ENCODE measurements at places on chromosomes 7 and 10.

GRCh38 chr10:130370721-130371120, 234.5 kb downstream of the GLRX3 start:
- no peak for DNase-seq
- no peaks in the 10 kb centered on the region for H3K4me1 ChIP-seq
- no peak overlapping the region for H3K4me3 ChIP-seq
- no peaks in the 10 kb centered on the region for H3K27me3 ChIP-seq

- no peaks in the 10 kb centered on the region for H3K36me3 ChIP-seq
- H3K27ac ChIP-seq = no peak overlapping the region
- no peak for DNase-seq
- H3K4me3 ChIP-seq = no peak overlapping the region
- no peaks in the 10 kb centered on the region for H3K27me3 ChIP-seq
These were observed 84.2 kb upstream of the FRMD4A start for GRCh38 chr10:14414901-14415300.

DNA sequence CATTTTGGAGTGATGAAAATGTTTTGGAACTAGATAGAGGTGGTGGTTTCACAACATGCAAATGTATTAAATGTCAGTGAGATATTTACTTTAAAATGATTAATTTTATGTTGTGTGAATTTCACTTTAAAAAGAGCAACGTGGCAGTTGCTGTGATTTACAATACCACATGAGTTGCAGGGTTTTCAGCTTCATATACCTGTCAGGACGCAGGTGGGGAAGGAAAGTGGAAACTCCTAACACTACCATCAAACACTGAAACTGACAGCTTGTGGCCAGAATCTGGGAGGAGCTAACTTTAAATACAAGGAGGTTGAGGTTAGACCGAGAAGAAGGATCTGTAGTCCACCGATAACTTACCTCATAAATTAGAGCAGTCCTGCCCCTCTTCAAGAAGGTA, 168.9 kb upstream of the TMEM72 start:
- H3K4me1 ChIP-seq = no peaks in the 10 kb centered on the region
- DNase-seq = no peak
- no peak overlapping the region for H3K27ac ChIP-seq

- no peak for DNase-seq
- no peaks in the 10 kb centered on the region for H3K4me1 ChIP-seq
- no peak overlapping the region for H3K4me3 ChIP-seq
- no peaks in the 10 kb centered on the region for H3K36me3 ChIP-seq
- no peak overlapping the region for H3K27ac ChIP-seq
- no peaks in the 10 kb centered on the region for H3K27me3 ChIP-seq
These were observed 32.8 kb downstream of the PIK3AP1 start for GRCh38 chr10:96687317-96688012.

DNA sequence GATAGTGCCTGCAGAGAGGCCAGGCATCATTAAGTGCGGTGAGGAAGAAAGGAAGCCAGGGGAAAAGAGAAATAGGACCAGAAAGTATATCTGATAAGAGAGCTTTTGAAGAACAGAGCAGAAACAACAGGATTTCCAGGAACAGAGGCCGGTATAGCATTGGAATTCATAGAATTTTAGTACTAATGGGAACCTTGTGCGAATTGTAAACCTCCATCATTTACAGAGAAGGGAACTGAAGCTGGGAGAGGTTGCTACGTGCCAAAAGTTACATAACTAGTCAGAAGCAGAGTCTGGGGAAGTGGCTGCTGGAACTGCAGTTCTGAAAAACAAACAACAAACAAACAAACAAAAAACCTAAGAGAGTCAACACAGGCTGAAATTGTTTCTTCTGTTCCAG, 5.4 kb upstream of the ZMYND11 start:
- DNase-seq = no peak
- H3K4me3 ChIP-seq = no peak overlapping the region
- no peaks in the 10 kb centered on the region for H3K36me3 ChIP-seq
- no peak overlapping the region for H3K27ac ChIP-seq
- peaks cover 2% of the 10 kb centered on the region for H3K27me3 ChIP-seq

DNA sequence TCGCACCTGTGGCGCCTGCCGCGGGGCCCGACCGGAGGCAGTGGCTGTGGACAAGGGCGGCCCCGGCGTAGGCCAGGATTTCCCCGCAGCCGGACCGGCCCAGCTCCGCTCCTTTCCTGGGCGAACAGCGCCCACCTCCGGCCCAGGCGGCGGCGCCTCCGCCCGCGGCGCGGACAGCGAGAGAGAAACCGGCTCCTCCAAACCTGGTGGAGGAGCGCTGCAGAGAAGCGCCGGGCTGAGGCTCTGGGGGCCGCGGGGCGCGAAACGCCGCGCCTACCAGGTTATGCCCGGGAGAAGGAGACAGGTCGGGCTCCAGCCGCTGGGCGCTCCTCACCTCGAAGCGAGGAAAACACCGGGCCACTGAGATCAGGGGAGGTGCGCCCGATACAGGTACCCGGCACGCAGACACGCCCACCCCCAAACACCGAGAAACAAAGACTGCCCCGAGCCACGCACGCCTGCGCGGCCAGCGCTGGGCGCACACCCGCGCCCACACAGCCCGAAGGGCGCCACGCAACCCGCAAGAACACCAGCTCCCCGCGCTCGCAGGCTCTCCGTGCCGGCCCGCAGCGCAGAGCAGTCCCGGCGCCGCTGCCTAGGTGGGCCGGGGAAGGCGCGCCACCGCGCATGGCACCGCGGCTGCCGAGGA, 3.3 kb downstream of the GRID1 start:
- H3K36me3 ChIP-seq = no peaks in the 10 kb centered on the region
- peak overlapping the region; percentile 43 for H3K4me3 ChIP-seq
- no peak for DNase-seq

DNA sequence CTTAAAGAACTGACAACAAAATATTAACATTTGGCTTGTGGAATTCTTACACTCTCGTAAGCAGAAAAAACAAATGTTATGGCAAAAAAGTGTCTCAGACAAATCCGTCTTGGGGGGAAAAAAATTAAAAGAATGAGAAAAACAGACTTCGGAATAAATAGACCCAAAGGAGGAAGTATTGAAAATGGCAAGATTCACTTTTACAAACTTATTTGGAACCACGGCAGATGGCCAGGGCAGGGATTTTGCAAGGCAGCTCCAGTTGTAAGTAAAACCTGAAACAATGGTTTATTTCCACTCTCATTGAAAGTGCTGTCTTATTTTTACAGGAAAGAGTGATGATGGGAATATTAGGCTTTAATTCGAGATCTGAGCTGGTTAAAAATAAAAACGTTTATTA, 1.5 kb upstream of the ZNF438 start:
- no peaks in the 10 kb centered on the region for H3K27me3 ChIP-seq
- H3K36me3 ChIP-seq = no peaks in the 10 kb centered on the region
- DNase-seq = no peak
- no peak overlapping the region for H3K4me3 ChIP-seq
- peaks cover 1% of the 10 kb centered on the region for H3K4me1 ChIP-seq

DNA sequence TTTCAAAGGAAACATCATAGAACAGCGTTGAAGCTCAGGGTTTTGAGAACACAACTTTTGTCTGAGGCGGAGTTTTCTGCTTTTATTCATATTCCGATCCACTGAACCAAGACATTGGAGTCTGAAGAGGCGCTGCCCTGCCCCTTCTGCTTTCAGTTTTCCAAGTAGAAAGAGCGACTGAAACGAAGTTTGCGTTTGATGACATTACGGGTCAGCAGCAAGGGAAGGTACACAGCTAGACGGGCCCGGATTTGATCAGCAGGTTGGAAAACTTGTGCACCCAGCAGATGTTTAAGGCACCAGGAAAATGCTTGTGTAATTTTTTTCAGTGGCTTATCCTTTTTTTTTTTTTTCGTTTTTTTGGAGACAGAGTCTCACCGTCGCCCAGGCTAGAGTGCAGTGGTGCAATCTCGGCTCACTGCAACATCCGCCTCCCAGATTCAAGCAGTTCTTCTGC, 720 bp downstream of the SUN1 start:
- H3K4me1 ChIP-seq = no peaks in the 10 kb centered on the region
- no peak overlapping the region for H3K4me3 ChIP-seq
- no peaks in the 10 kb centered on the region for H3K27me3 ChIP-seq
- no peak for DNase-seq

- H3K36me3 ChIP-seq = no peaks in the 10 kb centered on the region
- no peak overlapping the region for H3K27ac ChIP-seq
These were observed 1.6 kb upstream of the PRF1 start for GRCh38 chr10:70604106-70604505.

- H3K36me3 ChIP-seq = peaks cover 3% of the 10 kb centered on the region
- H3K4me1 ChIP-seq = 0 out of 2 replicates have a peak, but pooled peaks cover 2% of the 10 kb centered on the region
- H3K4me3 ChIP-seq = no peak overlapping the region
- no peak for DNase-seq
- no peak overlapping the region for H3K27ac ChIP-seq
- no peaks in the 10 kb centered on the region for H3K27me3 ChIP-seq
These were observed 109.4 kb downstream of the SPDYE5 start for GRCh38 chr7:75601539-75601938.

DNA sequence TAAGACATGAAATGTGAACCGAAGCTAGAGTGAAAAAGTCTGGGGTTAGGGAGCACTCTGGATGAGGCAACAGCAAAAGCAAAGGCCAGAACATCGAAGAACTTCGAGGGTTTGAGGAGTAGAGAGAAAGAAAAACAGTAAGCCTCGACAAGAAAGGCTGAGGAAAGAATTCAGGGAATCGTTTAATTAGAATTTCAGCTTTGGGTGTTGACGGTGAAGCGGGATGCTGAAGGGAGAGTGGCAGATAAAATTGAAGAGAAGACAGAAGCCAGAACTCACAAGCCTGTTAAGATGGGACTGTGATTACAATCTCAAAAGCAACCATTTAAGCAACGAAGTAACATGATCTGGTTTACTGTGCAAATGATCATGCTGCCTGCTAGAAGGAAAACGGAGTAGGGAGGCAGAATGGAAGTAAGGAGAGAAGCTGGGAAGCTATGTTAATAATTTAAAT, 2.1 kb downstream of the TRDMT1 start:
- no peak overlapping the region for H3K4me3 ChIP-seq
- H3K4me1 ChIP-seq = peaks cover 4% of the 10 kb centered on the region
- peak overlapping the region; percentile 68 for H3K27ac ChIP-seq
- DNase-seq = no peak

- H3K36me3 ChIP-seq = no peaks in the 10 kb centered on the region
- no peak overlapping the region for H3K27ac ChIP-seq
- H3K4me1 ChIP-seq = no peaks in the 10 kb centered on the region
- DNase-seq = no peak
- no peaks in the 10 kb centered on the region for H3K27me3 ChIP-seq
- no peak overlapping the region for H3K4me3 ChIP-seq
These were observed 32.8 kb upstream of the MEOX2 start for GRCh38 chr7:15719311-15719710.

DNA sequence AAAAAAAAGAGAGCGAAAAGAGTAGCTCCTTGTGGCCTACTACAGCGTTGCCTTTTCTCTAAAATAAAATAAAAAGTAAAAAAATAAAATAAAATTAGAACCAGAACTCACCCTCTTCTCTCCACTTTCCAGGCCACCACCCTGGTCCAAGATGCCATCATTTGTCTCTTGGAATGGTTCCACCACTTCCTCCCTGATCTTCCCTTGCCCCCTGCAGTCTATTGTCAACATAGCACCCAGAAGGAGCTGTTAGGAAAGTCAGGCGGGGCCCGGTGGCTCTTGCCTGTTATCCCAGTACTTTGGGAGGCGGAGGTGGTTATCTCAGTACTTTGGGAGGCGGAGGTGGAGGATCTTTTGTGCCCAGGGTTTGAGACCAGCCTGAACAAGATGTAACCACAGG, 7.6 kb upstream of the GRID2IP start:
- H3K36me3 ChIP-seq = no peaks in the 10 kb centered on the region
- DNase-seq = no peak
- no peak overlapping the region for H3K27ac ChIP-seq
- no peak overlapping the region for H3K4me3 ChIP-seq

DNA sequence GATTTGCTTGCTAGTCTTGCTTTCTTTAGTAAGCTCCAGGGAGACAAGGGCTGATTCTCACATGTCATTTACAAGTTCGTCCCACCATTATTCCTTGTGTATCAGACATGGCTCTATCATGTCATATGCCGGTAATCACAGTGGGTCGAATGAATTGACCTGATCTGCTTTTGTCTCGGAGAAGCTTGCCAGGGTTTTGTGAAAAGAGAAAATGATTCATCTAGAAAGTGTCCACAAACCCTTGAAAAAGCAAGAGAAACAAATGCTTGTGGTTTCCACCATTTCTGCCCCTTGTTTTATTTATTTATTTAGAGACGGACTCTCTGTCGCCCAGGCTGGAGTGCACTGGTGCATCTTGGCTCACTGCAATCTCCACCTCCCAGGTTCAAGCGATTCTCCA, 278.5 kb downstream of the TCF7L2 start:
- H3K4me1 ChIP-seq = no peaks in the 10 kb centered on the region
- H3K36me3 ChIP-seq = no peaks in the 10 kb centered on the region
- H3K27ac ChIP-seq = no peak overlapping the region
- no peak overlapping the region for H3K4me3 ChIP-seq
- H3K27me3 ChIP-seq = no peaks in the 10 kb centered on the region
- DNase-seq = no peak

- no peaks in the 10 kb centered on the region for H3K36me3 ChIP-seq
- H3K4me1 ChIP-seq = no peaks in the 10 kb centered on the region
- H3K27ac ChIP-seq = no peak overlapping the region
- no peak overlapping the region for H3K4me3 ChIP-seq
- no peak for DNase-seq
These were observed 82.1 kb downstream of the SLC37A3 start for GRCh38 chr7:140316165-140316661.

- H3K4me1 ChIP-seq = peaks cover 6% of the 10 kb centered on the region
- no peaks in the 10 kb centered on the region for H3K36me3 ChIP-seq
- H3K27ac ChIP-seq = no peak overlapping the region
- H3K4me3 ChIP-seq = no peak overlapping the region
These were observed 37.4 kb upstream of the LBX1 start for GRCh38 chr10:101266381-101267289.

- no peak for DNase-seq
- no peak overlapping the region for H3K27ac ChIP-seq
- no peaks in the 10 kb centered on the region for H3K4me1 ChIP-seq
- no peaks in the 10 kb centered on the region for H3K27me3 ChIP-seq
- H3K4me3 ChIP-seq = no peak overlapping the region
- no peaks in the 10 kb centered on the region for H3K36me3 ChIP-seq
These were observed 54.0 kb upstream of the LRRC18 start for GRCh38 chr10:48993627-48994026.

DNA sequence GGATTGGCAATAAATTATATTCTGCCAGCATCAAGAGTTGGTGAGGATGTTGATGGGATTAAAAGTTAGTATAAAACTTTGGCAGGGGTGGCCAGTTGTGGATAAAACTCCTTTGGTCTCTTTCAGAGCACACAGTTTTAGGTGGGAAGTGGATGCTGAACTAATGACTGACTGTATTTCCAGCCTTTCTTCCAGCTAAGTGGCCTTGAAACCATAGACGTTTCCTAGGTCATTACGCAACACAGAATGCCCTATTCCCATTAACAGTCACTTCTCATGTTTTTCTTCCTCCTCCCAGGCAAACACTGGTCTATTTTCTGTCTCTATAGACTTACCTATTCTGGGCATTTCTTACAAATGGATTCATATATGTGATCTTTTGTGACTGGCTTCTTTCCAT, 467.4 kb downstream of the NEBL start:
- no peaks in the 10 kb centered on the region for H3K4me1 ChIP-seq
- no peak overlapping the region for H3K4me3 ChIP-seq
- H3K27ac ChIP-seq = no peak overlapping the region
- no peaks in the 10 kb centered on the region for H3K36me3 ChIP-seq
- H3K27me3 ChIP-seq = no peaks in the 10 kb centered on the region

- no peaks in the 10 kb centered on the region for H3K36me3 ChIP-seq
- no peaks in the 10 kb centered on the region for H3K27me3 ChIP-seq
- DNase-seq = no peak
- no peak overlapping the region for H3K27ac ChIP-seq
These were observed 80.0 kb downstream of the ZNF277 start for GRCh38 chr7:112286250-112287086.

GRCh38 chr7:30244340-30244739, 40.1 kb upstream of the ZNRF2 start:
- H3K27ac ChIP-seq = no peak overlapping the region
- no peaks in the 10 kb centered on the region for H3K27me3 ChIP-seq
- H3K4me3 ChIP-seq = no peak overlapping the region
- no peaks in the 10 kb centered on the region for H3K4me1 ChIP-seq
- DNase-seq = no peak
- H3K36me3 ChIP-seq = no peaks in the 10 kb centered on the region
